ENCODE measurements at places on chromosomes 3 and 15.

DNA sequence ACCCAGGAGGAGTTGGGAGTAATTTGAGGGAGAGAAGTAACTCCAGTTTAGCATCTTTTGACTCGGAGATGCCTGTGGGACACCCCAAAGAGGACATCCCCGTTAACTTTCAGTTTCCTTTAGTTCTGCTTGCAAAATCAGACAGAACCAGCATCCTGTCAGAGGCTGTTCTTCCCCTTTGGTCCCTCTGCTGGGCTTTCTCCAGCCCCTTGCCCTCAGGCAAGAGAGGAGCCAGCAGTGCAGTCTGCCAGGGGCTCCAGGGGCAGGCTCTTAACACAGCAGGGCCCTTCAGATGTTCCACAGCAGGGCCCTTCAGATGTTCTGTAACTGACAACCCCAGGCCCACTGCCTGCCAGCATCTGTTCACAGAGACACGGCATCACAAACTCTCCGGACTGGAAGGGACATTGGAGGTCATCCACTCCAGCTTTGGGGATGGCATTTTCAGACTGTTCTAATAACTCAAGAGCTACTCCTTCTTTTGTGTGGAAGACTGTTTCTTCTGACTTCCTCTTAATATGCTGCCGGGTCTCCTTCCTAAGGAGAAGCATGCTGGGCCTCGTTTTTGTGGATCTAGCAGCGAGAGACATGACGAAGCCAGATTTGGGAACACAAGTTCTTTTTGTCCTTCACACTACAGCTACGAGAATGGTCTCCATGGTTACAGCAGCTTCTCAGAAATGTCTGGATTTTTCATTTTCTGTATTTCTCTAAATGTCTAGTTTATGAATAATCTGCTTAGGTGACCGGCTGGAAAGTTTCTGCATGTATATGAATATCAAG is 51.9 kb downstream of the KY start:
- no peak for DNase-seq

- no peak for DNase-seq
Observed at GRCh38 chr3:110589341-110589740, 482.3 kb upstream of the NECTIN3 start.

GRCh38 chr15:70197318-70197944 is 99.7 kb upstream of the TLE3 start:
- DNase-seq, result no peak

- no peak for DNase-seq
Observed at GRCh38 chr3:129777806-129778205, 115.7 kb downstream of the TMCC1 start.

DNA sequence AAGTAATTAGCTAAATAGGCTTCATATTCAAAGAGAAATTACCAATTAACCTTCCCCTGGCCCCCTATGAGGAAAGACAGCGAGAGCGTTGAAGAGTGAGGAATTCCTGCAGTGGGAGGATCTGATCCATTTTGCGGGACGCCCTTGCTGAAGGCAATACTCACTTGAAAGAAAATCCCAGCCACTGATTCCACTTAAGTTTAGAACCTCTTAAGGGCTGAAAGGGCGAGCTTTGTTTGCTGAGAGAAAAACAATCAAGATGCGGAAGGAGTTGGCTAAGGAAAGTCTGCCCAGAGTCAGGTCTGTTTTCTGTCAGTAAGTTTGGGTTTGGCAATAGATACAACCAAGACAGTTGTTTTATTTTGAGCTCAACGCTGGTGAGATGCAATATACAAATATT is 102.8 kb upstream of the GBE1 start:
- no peak for DNase-seq

DNA sequence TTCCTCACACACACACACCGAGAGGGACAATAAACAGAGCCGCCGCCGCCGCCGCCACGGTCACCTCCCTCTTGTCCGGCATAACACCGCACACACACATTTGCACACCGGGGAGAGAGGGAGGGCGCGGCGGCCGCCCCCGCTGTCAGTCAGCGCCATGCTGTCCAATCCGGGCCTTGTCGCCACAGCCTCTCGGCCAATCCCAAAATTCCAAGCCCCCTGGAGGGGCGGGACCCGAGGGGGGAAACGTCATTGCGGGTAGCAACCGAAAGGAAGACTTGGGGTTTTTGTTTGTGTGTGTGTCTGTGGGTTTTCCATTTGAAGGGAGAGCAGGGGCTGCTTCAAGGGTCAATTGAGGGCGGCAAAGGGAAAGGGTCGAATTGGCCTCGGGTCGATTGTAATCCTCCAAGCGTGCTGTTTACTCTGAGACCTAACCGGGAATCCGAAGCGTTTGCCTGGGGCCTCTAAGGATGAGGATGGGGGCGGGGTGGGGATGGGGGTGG is at the start of gene TOP2B:
Gene TOP2B (minus strand): TSS at position 96 of the 503 bp plus-strand sequence. CDS start 610 bp downstream, outside the sequence.
- DNase-seq, result peak; percentile 86

DNA sequence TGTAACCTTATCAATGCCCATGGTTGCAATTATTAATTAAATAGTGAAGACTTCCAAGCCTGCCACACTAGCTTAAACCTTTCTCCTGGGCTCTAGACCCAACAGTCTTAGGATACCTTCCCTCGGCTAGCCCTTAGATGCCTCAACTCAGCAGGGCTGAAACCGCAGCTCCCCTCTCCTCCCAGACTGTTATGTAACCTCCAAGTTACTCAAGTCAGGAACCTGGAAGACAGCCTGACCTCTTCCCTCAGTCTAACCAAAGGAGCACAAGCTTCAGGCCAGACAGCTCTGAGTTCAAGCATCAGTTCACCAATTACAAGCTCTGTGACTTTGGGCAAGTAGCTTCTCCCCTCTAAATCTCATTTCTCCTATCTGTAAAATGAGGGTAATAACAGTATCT is 70.5 kb upstream of the HACD2 start:
- no peak for DNase-seq

DNA sequence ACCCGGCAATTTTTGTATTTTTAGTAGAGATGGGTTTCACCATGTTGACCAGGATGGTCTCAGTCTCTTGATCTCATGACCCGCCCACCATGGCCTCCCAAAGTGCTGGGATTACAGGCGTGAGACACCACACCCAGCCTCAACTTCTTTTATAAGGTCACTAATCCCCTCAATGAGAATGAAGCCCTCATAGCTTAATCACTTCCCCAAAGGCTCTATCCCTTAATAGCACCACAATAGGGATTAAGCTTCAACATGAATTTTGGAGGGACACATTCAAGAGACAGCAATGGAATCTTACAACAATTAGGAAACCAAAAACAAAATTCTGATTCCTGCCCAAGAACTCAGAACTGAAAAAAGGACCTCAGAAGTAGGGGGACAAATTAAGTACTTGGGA is 126.8 kb downstream of the ATP1B3 start:
- DNase-seq, result no peak

DNA sequence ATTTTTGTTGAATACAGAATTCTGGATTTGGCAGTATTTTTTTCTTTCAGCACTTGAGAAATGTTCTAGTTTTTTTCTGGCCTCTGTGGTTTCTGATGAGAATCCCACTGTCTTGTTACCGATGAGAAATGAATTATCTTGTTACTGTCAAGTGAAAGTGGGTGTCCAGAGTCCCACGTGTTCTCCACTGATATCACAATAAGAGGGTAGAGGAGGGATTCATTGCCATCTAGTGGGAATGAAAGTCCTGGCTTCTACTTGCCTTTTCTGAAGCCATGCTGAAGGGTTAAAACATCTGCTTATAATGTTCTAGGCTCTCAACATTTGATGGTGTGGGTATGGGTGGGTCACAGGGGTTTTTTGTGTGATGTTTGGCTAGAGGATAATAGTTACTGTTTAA is 66.1 kb downstream of the SEC22A start:
- DNase-seq, result no peak

- no peak for DNase-seq
Observed at GRCh38 chr3:14822134-14822533, 3.4 kb downstream of the FGD5 start.

DNA sequence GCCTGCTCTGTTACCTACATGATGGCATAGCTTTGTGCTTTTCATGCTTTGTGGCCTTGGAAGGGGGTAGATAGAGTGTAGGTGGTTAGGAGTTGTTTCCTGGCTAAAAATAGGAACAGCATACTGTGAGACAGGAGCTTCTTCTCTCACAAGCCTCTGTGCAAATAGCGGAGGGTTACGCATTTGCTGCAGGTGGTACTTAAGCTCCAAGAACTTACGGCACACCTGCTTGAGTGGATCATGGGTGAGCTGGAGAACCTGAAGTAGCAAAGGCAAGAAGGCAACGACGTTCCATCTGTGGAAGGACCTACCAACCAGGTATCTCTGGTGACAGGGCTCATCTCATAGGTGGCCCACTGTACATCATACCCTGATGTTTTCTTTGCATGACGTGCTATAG is 66.0 kb downstream of the ST6GAL1 start:
- DNase-seq, result no peak

DNA sequence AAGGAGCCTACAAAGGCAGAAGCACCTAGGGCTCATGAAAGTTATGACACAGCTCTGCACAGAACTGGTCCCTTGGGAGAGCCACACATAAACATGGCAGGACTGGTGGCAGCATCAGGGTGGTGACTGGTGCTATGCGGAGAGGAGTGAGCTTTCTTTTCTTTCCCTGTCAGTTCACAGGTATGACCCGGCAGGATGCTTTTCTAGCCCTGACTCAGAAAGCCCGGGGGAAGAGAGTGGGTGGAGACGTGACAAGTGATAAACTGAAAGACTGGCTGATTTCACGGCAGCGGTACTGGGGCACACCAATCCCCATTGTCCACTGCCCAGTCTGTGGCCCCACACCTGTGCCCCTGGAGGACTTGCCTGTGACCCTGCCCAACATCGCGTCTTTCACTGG is 103.0 kb downstream of the LARS2 start:
- DNase-seq, result no peak

GRCh38 chr15:39315206-39315850 is 265.6 kb upstream of the THBS1 start:
- no peak for DNase-seq

DNA sequence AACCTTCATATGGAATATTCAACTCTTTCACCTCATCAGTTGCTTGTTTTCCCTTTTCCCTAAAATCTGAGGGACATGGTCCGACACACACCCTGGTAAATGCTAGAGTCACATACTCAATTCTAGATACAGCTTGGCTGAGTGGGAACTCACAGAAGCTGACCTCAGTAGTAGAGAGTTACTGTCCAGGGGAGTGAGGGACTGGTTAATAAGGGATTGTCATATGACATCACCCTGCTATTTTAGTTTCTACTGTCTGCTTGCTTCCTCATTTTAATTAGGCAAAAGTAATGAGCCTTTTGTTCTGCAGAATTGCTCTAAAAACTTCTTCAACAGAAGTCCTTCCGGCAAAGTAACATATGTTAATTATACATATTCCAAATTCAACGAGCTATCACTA is 244.5 kb downstream of the ZIC4 start:
- no peak for DNase-seq

DNA sequence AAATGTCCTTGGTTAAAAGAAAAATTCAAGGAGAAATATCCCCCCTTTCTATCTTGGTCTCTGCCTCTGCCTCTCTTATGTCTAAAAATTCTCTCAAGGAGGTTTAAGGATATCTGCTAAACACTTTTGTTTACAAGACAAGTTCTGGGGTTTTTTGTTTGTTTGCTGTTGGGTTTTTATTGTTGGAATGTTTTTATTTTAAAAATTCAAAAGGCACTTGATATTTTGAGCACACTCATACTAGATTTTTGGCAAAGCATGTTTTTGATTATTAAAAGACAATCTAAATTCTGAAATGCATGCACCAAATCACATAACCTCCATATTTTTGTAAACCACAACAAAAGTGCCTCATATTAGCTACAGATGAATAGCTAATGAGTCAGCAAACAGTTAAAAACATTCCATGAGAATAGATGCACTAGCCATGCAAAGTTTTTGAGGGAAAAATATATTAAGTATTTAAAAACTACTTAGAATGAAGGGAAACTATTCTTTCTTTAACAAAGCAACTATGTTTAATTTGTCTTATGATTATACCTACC is 84.6 kb downstream of the ZBTB20 start:
- no peak for DNase-seq

DNA sequence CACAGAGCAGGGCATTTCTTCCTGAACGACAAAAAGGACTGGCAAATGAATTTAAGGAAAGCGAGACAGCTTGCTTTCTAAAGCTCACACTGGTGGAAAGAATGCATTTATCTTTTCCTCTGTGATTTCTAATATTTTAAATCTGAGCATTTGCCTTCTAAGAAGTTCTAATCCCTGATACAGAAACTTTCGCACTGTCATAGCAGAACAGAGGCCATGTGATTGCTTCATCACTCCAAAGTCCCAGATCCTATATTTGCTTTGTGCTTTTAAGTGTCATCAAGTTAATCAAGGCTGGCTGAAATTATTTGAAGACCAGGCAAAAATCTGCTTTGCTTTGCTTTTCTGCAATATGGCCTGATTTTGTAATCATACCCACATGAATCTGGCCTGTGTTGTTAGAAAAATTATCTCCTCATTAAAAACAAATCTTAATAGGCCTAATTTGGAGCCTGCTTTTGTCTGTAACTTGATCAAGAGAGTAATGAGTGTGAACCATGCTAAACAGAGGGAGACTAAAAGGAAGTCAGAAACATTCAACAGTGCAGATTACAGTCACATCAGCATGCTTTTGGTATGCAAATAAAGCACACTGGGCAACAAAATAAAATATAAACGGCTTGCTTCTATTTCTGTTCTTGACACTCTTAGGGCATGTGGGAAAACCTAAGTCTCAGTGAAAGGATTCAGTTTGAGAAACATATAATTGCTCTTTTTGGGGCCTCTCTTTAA is 178.2 kb upstream of the ADAMTS9 start:
- DNase-seq, result no peak

DNA sequence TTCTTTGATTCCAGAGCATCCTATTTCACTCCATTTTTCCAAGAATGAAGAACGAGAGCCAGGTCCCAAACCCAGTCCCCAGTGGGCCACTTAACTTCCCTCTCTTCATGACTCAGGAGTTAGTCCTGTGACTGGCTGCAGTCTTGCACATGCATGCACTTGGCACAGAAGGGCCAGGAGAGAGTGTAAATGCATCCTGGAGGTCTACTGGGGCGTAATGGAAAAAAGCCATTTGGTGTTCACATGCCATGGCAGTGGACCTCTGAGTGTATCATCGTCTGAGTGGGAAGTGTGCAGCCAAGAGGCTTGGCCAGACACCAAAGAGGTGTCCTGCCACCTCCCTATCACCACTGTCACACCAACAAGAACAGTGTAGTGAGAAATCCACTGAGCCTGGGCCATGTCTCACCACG is 15.1 kb upstream of the RFTN1 start:
- no peak for DNase-seq

DNA sequence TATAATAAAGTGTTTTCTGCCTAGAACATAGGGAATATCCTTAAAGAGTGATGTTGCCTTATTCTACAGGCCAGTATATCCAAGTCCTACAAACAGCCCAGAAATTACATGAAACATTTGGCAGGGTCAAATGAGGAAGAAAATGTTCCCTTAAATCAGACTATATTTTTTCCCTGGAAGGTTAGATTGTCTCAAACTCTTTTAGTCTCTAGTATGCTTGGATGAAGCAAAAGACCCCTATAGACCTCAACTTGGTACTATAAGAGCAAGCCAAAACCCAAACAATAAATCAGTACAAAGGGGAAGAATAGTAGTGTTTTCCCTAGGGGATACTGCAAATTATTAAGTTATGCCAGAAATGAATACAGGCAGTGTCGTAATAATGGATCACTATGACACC is 310.2 kb downstream of the SLC9A9 start:
- DNase-seq, result no peak

- no peak for DNase-seq
Observed at GRCh38 chr3:177460047-177460446, 262.8 kb upstream of the TBL1XR1 start.

- no peak for DNase-seq
Observed at GRCh38 chr3:111594205-111594604, 941 bp downstream of the ZBED2 start.

GRCh38 chr3:122689587-122689986 is 8.9 kb downstream of the PARP14 start:
- no peak for DNase-seq

GRCh38 chr3:58497097-58497496 is 5.2 kb downstream of the KCTD6 start:
- DNase-seq, result no peak

Data from HCT116 (cell line).